Stimulated activated CD8-positive, alpha-beta memory T cell treated with anti-CD3 and anti-CD28 coated beads, Interleukin-15, amount 100 ng/mL, for 48 hours (primary cell): ENCODE measurements at places on chromosomes 3 and 15.
A peak's percentile ranks its signal among the peaks of the same experiment; 100 is the strongest.

GRCh38 chr15:41585127-41586047 lies 26.4 kb downstream of the TYRO3 start:
- DNase-seq: peak; percentile 17

DNA sequence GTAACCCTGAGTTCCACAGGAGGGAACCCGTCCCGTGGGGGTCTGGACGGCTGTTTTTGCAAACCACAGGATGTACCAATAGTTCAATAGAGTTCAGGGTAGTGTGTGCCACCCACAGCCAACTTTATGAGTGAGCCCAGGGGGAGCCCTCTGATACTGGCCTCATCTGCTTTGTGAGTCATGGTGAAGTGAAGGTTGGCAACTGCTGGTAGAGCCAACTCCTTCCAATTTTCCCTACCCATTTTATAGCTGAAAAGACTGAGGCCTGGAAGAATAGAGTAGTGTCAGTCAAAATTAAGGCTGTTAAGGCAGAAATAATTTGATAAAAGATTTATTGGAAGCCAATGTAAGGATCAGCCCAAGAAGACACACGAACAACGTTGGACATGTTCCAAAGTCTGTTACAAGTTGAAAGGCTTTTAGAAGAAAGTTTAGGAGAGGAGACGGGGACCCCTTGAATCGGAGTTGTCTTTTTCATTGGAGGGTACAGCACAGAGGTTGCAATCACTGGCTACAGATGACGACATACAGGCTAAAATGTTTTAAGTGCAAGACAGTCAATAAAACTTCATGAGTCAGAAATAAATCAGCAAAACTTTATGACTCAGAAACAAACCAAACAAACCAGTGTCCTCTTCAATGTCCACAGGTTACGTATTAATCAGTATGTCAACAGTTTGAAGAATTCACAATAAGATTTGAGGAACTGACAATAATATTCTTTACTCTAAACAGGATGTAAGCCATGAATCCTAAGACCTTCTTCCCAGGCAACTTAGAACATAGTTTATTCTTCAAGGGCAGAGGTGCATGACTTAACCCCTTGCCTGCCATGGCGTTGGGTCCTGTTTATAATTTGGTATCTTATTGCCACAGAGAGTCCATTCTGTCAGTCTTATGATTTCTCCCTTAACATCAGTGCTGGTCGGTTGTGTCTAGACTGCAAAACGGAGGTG lies 62.9 kb upstream of the NR2E3 start:
- DNase-seq: no peak

GRCh38 chr3:197514786-197515355 lies 40.9 kb downstream of the BDH1 start:
- no peak for DNase-seq

DNA sequence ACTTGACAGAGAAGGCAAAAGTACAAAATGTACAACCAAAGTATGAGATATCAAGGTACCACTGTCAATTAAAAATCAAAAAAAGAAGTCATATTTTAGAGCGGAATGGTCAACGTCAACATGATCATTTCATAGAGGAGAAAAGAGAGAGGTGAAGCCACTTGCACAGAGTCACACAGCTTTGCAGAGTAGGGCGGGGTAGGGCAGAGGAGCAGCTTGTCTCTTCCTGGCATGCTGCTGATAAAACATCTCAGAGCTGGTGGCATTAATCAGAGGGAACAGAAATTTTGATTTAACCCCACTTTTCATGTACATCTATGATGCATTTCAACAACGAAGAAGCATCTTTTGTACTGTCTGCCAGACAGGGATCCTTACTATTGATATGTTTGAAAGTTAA lies 5.2 kb upstream of the IGF1R start:
- DNase-seq: no peak

GRCh38 chr3:196016059-196016458 lies 65.8 kb downstream of the TFRC start:
- DNase-seq: no peak
